NT2/D1 (cell line): ENCODE measurements at places on chromosomes 2 and 18.

- no peak for DNase-seq
Measured at GRCh38 chr2:69253611-69254301, 133.3 kb downstream of the GFPT1 start.

DNA sequence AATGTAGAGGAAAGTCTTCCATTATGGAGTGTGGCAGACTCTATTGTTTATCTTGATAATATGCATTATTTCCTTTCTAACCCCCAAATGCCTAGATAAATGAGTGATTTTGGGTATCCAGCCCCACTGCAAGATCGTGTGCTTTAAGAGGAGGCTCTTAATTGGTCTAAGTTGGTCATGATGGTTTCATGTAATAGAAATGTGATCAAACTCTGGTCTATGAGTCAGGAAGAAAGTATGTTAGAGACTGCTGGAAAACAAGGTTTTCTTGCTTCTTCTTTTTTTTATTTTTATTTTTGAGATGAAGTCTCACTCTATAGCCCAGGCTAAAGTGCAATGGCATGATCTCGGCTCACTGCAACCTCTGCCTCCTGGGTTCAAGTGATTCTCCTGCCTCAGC, 344.5 kb upstream of the TNP1 start:
- no peak for DNase-seq

DNA sequence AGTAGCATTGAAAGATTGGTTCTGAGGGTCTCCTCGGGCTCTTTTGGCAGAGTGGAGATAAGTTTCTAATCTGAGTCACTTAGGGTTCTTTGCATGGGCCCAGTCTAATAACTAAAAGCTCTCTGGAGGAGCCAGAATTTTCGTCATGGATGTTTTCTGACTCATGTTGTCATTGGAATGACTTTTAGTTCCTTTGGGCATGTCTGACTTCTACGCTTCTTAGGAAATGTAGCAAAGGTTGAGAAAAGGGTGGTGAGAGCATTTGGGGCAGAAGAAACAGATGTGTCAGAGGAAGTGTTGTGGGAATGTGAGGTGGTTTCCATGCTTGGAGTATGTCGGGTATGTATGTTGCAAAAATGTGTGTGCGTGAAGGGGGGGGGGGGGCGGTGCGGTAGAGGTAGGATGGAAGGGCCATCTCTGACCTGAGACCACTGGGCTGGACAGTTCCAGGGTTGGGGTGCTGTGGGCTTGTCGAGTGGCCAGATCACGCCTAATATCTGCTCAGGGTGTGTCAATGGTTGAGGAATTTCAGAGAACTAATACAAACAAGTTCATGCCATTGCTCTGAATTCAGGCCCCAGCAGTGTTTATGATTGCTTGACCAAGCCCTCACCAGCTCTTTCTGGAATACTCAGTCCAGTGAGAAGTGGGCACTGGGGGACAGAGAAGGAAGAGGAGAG, 26.9 kb downstream of the KLHL29 start:
- DNase-seq: no peak

- DNase-seq: no peak
Measured at GRCh38 chr2:144835634-144836350, 315.9 kb upstream of the ZEB2 start.

GRCh38 chr2:215612786-215613185, 176.9 kb upstream of the FN1 start:
- no peak for DNase-seq

GRCh38 chr2:25078170-25079049, 36.5 kb downstream of the EFR3B start:
- no peak for DNase-seq

- DNase-seq: peak; percentile 79
Measured at GRCh38 chr2:70118798-70119454, 31.6 kb downstream of the PCBP1 start.

- no peak for DNase-seq
Measured at GRCh38 chr2:30636311-30636710, 170.9 kb downstream of the CAPN13 start.

- no peak for DNase-seq
Measured at GRCh38 chr2:187654535-187654934, 100.3 kb upstream of the TFPI start.

GRCh38 chr2:137133225-137133624, 367.9 kb downstream of the THSD7B start:
- DNase-seq: no peak

GRCh38 chr2:105338020-105338385, 663 bp downstream of the C2orf49 start:
- no peak for DNase-seq

DNA sequence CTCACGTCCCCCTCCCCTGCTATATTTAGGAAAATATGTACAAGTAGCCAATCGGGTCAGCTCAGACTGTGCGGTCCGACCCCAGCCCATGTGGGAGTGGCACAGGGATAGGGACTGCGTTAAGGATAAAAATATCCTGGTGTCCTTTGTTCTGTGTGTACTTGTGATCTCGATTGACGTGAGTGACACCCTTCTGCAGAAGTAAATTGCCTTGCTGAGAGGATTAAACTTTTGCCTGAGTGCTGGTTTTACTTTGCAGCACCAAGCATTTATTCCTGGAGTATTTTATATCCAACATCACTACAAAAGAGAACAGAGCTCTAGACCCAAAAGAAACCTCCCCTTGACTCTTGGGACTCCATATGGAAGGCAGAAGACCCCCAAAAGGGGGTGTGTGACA, 28.0 kb upstream of the RALBP1 start:
- DNase-seq: no peak

DNA sequence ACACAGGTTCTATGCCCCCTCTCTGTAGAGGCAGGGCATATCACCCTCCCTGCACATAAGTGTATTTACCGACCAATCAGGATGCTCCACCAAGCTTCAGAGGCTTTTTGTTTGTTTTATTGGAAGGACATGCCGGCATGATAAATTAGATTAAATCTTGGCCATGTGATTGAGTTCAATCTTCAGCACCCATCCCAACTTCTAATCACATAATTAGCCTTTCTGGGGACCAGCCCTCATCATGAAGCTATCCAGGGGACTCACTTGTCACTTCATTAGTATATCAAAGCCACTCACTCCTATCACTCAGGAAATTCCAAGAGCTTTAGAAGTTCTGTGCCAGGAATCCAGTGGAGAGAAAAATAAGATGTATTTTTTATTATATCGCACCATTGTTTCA, 158.6 kb upstream of the SYT4 start:
- DNase-seq: no peak
